Stimulated activated CD4-positive, alpha-beta T cell treated with anti-CD3 and anti-CD28 coated beads, Interleukin-4, amount 100 ng/mL, for 4 hours (primary cell): ENCODE measurements at places on chromosomes 4 and X.

GRCh38 chr4:40190019-40190418 is 6.8 kb upstream of the RHOH start:
- no peak for DNase-seq

DNA sequence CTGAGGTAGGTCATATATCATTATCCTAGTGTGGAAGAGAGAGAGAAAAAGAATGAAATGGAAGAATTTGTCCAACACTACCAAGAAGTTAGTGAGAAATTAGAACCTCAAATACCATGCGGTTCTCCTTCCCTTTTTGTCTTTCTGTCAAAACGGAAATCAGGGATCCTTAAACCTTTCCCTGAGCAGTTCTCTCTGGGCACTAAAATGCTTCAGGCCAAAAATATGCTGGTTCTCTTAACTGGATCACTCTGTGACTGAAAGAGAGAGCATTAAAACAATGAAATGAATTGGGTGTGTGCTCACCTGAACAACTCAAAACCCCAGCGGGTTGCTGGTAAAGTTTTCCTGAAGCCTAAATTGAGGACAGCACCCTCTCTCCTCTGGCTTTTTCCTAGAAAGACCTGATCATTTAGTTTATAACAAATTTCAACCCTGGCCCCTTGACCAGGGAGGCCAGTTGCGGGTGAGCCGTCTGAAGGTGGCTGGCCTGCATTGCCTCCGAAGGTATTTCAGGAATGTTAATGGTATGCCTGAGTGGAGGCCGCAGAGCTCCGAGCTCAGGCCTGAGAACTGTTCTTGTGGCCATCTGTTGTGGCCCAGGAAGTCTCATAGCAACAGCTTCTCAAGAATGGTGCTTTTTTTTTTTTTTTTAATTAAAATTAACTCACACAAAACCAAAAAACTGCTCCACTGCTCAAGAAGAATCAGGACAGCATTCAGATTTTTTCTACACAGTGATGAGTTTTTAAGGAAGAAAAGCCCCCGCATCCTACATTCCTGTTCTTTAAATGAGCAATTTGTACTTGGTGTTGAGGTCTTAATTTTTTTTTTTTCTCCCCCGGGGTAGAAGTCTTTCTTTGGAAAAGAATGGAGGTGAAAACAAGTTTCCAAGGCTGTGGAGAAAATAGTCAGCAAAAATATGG is 155.1 kb downstream of the SHROOM3 start:
- no peak for DNase-seq

- DNase-seq: peak; percentile 15
Measured at GRCh38 chrX:14095702-14096101, 66.0 kb upstream of the GEMIN8 start.

- no peak for DNase-seq
Measured at GRCh38 chr4:42149004-42149403, 3.5 kb downstream of the BEND4 start.

DNA sequence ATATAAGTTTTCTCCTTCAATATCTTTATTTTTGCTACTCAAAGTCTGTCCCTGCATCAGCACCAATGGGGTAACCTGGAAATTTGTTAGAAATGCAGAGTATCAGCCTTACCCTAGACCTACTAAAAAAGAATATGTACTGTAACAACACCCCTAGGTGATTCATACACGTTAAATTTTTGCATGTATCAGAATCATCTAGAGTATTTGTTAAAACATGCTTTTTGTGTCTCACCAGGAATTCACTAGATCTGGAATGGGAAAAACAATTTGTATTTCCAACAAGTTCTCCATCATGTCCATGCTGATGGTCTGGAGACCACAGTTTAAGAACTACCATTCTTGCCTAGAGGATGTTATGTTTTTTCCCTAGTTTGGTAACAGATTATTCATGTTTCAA is 196.0 kb upstream of the EDNRA start:
- DNase-seq: no peak

- DNase-seq: no peak
Measured at GRCh38 chrX:118862091-118862490, 38.5 kb downstream of the ZCCHC12 start.

GRCh38 chr4:105215609-105216313 is 69.1 kb downstream of the TET2 start:
- no peak for DNase-seq

GRCh38 chrX:44904542-44905115 is 31.6 kb downstream of the KDM6A start:
- DNase-seq: no peak

- DNase-seq: no peak
Measured at GRCh38 chr4:185381288-185382196, 14.2 kb downstream of the LRP2BP start.

GRCh38 chr4:158949099-158949498 is 153.8 kb upstream of the RAPGEF2 start:
- no peak for DNase-seq

DNA sequence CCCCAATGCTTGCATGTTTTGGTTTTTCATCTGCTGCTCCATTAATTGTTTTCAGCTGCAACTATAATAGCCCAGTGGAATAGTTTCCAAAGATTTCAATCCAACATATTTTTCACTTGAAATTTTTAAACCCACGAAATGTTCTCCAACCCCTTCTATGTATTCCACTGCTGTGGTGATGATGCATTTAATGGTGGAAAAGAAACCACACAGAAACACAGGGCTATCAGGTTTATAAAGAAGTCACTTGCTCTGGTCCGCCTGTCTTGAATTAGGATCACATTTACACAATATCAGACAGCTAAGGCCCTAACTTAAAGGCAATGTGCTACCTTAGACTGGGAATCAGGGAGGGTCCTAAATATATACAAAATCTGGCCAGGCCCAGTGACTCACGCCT is 35.0 kb downstream of the OPHN1 start:
- DNase-seq: no peak

DNA sequence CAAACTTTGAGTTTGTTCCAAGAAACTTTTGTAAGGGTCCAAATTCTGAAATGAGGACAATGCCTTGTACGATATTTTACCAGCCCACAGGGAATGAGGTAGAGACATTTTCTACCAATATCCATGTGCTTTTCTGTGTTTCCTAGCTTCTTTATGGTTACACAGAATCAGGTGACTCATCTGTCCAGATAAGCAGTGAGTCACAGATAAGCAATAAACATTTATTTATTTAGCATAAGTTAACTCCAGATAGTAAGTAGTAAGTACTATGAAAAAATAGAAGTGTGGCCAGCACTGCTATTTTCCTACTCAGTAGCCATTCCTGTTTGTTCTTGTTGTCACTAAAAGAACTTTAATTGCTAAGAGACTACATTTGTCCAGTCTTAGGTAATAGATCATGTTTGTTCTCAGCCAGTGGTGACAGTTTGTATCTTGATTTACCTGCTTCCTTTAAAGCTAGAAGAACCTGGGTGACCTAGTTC is 7.4 kb downstream of the AFF1 start:
- no peak for DNase-seq

DNA sequence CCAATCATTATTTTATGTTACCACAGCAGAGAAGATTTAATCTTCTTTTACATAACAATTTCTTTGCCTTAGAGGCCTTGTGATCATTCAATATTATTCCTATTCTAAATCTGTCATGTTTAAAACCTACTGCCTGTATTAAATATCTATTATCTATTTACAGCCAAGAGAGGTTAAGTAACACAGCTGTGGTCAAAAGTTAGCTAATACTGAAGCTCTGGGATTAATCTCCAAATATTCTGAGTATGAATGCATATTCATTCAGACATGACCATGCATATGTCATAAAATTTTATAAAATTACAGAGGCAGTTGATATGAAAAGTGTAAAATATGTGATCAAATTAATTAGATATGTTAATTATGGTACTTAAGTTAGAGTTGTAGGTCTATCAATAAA is 187.9 kb upstream of the MAB21L2 start:
- no peak for DNase-seq

GRCh38 chrX:22159071-22159470 is 113.6 kb upstream of the CBLL2 start:
- DNase-seq: no peak

DNA sequence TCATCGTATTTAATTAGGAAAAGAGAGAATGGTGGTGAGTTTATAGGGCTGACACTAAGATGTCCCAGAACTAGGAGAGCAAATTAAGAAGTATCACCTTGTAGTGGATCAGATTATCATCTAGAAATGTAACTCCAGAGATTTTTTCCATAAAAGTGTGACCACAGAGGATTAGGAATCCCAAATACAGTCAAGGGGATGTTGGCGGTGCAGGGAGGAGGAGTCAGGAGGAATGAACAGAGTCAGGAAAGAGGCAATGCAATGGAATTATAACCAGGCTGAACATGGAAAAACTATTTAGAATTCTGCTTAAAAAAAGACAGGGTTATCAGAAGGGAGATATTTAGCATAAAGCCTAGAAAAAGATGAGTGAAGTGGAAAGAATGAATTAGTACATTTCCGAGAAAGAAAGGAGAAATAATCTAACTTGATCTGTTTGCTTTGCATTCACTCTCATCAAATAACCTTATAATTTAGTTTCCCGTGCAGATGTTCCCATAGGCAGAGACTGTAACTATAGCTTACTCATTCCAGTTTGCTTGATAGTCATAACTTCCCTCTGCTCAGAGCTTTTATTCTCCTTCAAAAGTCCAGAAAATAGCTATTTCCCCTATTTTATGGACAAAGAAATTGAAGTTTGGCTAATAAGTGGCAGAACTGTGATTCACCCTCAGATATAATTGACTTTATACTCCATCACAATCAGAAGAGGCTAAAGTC is 56.4 kb downstream of the SCFD2 start:
- no peak for DNase-seq

- no peak for DNase-seq
Measured at GRCh38 chr4:86185659-86186058, 174.2 kb downstream of the MAPK10 start.

DNA sequence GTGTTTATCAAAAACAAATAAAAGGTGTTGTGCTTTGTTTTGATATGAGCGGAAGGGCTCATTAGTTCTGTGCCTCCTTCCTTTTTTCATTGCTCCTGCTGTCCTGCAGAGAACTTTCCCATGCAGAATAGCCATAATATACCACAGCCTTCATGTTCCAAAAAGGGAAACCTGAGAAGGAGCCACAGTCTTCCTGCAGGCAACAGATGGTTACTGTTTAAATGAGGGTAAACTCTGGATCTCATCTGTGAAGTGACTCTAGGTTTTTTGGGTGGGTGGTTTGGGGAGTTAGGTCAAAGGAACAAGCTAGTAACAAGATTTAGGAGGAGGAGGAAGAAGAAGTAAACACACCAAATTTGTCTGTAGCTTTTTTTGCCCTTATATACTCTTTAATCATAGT is 131.8 kb downstream of the BMPR1B start:
- DNase-seq: no peak

DNA sequence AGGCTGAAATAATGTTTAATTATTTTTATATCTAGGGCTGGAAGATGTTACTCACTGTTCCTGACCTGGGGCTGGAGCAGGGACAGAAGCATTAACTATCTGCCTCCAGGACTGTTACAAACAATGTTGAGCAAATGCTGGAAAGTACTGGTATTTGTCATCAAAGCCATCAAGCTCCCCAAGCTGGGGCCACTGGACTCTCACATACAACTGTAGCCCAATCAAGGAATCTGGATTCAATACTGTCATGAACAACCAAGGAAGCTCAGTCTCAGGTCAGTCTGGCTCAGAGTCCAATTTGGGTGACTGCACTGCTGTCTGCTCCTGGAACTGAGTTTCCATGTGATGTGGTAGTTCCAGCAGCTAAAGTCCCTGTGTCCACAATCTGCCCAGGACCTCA is 50.4 kb downstream of the APOO start:
- no peak for DNase-seq

DNA sequence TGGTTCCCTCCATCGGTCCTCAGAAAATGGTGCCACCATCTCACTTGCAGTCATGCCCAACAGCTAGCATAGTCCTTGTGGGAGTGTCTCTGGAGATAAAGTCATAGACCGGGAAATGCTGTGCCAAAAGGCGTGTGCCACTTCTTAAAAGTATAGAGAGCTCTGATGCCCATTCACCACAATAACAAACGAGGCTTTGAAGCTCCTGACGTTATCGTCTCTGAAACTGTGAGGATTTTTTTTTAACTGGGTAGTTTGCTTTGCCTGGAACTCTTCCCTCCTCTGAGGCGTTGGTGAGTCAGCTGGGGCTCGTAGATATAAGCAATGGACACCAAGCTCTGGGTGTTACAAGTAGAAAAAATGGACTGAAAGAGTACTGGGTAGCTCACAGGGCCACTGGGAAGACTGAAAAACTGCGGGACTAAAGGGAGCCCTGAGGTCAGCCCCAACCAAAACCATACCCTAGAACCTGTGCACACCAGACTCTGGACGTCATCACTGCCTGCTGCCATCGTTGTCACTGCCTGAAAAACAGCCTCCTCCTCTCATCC is 89.4 kb upstream of the TRIM2 start:
- peak; percentile 25 for DNase-seq

DNA sequence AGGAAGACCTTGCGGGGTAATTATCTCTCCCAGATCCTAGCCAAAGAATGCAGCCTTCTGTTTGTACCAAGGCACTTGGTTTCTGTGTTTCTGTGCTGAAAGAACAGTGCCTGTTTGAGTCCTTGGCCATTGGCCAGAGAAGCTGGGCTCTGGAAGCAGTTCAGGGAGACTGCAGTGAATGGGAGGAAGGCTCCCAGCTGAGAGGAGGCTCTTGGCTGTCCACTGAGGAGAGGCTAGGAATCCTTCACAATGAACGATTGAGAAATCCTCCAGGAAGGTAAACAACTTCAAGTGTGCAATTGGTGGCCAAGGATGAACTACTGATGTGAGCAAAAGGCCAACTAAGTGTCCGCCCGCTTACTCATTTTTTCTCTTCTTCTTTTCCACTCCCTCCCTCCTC is 61.3 kb downstream of the HS3ST1 start:
- DNase-seq: no peak

DNA sequence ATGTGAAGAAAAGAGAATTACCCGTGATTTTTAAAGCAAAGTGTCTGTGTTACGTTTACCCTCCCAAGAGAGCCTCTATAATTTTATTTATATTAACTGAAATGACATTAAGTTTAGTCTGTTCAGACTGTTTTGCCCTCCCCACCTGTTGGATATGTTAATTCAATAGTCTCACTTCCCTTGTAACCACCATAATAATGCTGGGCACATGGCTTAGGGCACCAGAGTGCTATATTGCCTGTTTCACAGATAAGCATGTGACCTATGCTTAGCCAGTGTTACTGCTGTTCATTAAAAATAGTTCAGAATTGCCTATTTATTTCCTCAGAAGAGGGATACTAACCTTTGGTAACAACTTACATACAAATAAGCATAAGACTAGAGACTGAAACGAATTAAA is 446.2 kb downstream of the FAT4 start:
- DNase-seq: no peak

GRCh38 chrX:117973110-117973807 is 143.4 kb downstream of the KLHL13 start:
- no peak for DNase-seq

- no peak for DNase-seq
Measured at GRCh38 chr4:73815145-73815544, 21.3 kb upstream of the CXCL6 start.

GRCh38 chr4:111985426-111985825 is 159.8 kb upstream of the FAM241A start:
- DNase-seq: no peak

- DNase-seq: no peak
Measured at GRCh38 chr4:180054291-180054690, 2188.9 kb upstream of the TENM3 start.
